Smooth muscle cell of the pulmonary artery (primary cell): ENCODE measurements at places on chromosomes 2 and 18. TPM values are rescaled to one million over a fixed set of nuclear protein-coding genes. Genes with fewer than 3 reads are reported as not detected.

ANO7 gene
- total RNA-seq: 1.0 and 1.7 TPM in 2 replicates

SLC40A1 gene
- 27.0 and 53.8 TPM in 2 replicates for total RNA-seq

SERPINB5 gene
- 0.07 TPM in 1 of 2 replicates, not detected in the other for total RNA-seq

SCN3A gene
- 0.40 and 0.85 TPM in 2 replicates for total RNA-seq

SLC19A3 gene
- total RNA-seq: 0.36 and 0.78 TPM in 2 replicates

L3MBTL4 gene
- total RNA-seq: 0.13 TPM in 1 of 2 replicates, not detected in the other

MYOM1 gene
- 2.5 and 4.3 TPM in 2 replicates for total RNA-seq

TMEM178A gene
- total RNA-seq: 0.86 and 1.2 TPM in 2 replicates

DCDC2C gene
- not detected in 2 replicates for total RNA-seq

HAAO gene
- total RNA-seq: 0.85 TPM in 1 of 2 replicates, not detected in the other

GYPC gene
- total RNA-seq: 39.3 and 44.0 TPM in 2 replicates

MOGAT1 gene
- total RNA-seq: not detected in 2 replicates

STAT4 gene
- total RNA-seq: 0.56 and 5.4 TPM in 2 replicates

TOGARAM2 gene
- under 0.01 and 0.03 TPM in 2 replicates for total RNA-seq

IL1R2 gene
- total RNA-seq: 0.13 and 0.33 TPM in 2 replicates

TBR1 gene
- total RNA-seq: 0.03 TPM in 1 of 2 replicates, not detected in the other

FAM237A gene
- total RNA-seq: not detected in 2 replicates

EPAS1 gene
- 161 and 219 TPM in 2 replicates for total RNA-seq
